ENCODE measurements at places on chromosomes 4 and X.

DNA sequence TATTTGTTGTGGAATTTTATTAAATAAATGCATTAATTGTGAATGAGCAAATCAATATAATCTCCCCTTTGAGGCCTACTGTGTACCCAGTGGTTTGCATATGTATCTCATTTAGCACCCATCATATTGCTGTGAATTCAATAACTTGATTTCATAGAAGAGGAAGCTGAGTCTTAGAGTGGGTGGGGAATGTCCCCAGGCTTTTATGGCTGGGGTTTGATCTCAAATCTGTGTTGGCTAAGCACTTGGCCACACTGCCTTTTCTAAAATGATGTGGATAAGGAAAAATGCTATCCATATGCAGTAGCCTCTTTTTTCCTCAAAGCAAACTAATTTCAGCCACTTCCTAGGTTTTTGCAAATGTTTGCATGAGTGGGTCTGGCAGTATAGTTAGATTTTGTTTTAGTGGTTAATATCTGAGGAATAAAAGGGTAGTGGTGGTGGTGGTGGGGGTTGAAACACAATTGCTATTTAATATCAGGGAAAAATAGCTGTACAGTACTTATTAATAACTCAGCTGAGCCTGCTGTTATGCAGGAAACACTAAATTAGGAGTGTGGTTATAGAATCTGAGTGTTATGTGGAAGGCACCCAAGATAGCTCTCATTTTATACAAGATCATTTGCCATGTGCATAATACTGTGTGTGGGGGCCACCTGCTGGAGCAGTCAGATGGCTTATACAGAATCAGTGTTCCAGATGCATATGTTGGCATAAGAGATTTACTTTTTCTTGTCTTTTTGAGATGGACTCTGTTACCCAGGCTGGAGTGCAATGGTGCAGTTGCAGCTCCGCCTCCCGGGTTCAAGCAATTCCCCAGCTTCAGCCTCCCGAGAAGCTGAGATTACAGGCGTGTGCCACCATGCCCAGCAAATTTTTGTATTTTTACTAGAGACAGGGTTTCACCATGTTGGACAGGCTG, 108.0 kb downstream of the TMEM131L start:
- peak; percentile 87 for DNase-seq

GRCh38 chr4:88143504-88143903, 14.9 kb downstream of the ABCG2 start:
- no peak for DNase-seq

GRCh38 chrX:118370921-118371624, 25.2 kb downstream of the WDR44 start:
- DNase-seq, result no peak

DNA sequence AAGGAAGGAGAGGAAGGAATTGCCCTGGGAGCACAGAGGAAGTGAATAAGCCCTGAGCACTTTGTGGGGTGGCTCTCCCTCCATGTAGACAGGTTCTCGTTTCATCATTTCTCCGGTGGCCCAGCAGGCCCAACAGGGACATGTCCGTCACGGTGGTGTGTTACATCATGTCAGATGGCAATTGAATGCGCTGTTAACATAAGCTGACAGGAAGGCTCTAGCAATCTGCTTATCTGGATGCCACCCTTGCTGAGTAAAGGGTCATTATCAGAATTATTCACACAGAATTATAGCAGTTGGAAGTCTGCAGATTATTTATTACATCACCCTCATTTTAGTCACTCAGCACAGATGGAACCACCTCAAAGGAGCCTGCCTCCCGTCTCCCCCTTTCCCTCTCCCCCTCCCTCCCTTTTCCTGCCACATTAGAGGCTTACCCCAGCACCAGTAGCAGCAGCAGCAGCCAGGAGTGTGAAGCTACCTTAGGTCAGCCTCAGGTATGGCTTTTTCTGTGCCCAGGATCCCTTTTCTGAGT, 124.3 kb upstream of the TRIM2 start:
- no peak for DNase-seq

GRCh38 chr4:167265231-167265630, 30.9 kb upstream of the SPOCK3 start:
- DNase-seq, result no peak

DNA sequence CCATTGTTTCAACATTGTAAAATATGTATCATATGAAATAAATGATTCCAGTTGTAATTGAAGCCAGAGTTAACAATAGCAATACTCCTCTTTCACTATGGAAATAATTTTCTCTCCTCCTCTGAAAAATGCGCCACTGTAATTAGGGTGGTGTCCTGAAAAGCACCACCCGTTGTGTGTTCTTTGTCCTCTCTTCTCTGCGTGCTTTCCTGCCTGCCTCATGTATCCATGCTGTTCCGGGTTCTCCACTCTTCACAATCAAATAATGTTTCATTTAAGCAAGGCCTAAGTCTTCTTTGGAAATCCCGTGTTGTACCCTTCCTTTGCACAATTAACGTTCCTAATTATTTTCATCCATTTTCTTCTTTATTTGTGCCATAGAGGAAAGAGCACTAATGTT, 293.3 kb downstream of the ADGRL3 start:
- no peak for DNase-seq

GRCh38 chr4:152564336-152564735, 28.4 kb upstream of the FBXW7 start:
- no peak for DNase-seq

GRCh38 chr4:151854731-151855130, 93.9 kb upstream of the GATB start:
- no peak for DNase-seq

DNA sequence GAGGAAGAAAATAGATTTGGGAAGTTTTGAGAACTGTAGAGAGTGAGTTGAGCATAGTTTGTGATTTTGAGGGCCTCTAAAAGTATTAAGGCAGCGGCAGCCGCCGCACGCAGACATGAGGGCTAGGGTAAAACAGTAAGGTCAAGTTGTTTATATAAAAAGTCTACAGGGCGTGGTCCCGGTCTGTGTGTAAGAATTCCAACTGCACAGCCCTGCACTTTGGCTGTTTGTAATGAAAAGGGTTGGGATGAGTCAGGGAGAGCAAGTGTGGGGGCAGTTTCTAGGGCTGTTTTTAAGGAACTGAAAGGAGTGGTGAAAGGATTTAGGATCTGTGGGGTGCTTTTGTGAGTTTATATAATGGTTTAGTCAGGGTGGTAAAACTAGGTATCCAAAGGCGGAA, 55.0 kb downstream of the BEX3 start:
- DNase-seq, result no peak

DNA sequence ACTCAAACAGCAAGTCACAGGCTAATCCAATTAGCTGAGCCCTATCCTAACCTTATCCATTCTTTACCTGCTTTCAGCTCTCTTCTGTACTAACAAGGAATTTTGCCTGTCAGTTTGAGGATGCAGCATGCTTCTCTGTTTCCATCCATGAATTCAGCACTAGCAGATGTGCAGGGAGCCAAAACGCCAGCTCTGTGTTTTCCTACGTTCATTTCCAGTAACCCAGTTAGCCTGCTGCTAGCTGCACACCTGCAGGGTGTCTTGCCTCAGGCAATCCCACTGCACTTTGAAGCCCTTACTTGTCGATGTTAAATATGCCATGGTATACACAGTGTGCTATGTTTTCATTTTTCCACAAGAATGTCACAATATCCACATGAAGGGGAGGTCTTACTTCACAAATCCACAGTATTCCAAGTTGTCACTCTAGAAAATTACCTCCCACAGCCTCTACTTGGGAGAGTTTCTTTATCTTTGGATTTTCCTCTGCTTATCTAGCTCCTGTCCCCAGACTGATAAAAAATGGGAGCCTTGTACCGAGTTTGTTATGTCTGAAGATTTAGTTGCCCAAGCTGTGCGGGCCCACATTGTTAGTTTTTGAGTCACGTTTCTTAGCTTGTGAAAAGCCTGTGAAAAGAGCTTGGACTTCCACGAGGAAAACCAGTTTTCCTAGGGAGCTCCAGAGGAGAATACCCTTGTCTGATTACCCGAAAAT, 127.6 kb upstream of the HHIP start:
- no peak for DNase-seq

GRCh38 chr4:152316969-152317368, 218.9 kb downstream of the FBXW7 start:
- DNase-seq, result no peak

DNA sequence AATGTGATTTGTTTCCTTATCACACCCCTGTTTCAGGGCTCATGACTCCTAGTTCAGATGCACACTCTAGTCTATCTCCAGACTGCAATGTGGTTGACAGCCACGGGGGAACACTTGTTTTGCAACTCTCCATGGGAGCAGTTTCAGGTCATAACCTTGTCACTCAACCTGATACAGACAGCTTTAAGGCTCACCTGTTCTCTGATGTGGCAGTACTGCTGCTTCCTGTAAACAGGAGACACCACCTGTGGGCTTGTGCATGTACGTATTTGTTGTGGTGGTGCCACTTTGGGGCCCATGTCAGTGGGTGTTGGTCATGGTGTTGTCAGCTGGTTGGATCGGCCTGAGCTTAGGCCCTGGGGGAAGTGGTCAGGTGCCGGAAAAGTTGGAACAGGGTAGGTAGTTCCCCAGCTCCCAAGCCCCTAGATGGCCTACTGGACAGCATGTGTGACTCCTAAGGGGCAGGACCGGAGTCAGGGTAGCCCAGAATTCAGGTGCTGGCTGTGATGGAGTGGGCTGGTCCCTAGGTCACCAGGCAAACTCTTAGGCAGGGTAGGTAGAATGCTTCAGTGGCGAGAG, 46.2 kb downstream of the FAM9B start:
- no peak for DNase-seq

DNA sequence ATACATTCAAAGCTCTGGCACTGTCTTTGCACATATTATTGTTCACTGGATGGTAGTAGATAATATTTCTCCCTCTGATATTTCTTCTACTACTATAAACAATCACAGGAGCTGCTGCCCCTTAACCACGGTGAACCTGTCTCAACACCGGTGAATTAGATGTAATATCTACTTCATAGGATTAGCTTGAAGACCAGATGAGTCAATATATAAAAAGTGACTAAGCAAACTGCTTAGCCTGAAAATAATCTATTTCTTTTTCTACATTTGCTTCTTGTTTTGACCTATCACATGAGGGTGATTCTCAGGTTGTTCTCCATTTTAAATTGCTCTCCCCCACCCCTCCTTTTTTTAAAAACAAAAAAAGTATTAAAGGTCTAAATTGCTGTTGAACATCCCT, 645.5 kb downstream of the ANKRD50 start:
- no peak for DNase-seq

- DNase-seq, result no peak
Observed at GRCh38 chr4:40842318-40842717, 92.6 kb downstream of the NSUN7 start.

DNA sequence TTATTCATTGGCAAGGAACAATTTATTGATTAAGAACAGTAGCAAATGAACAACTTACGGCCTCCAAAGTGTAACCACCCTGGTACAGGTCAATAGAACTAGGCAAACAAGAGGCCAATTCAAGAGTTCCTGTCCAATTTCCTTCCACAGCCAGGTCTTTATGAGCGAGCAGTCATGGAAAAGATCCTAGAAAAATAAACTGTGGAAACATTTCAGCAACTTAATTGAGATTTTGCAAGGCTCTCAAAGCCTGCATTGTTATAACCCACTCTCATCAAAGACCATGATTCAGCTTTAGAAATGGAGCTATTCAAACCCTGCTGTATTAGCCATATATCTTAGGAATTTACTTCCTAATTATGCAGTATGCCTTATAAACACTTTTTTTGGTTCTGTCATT, 43.6 kb downstream of the UNC5C start:
- no peak for DNase-seq

DNA sequence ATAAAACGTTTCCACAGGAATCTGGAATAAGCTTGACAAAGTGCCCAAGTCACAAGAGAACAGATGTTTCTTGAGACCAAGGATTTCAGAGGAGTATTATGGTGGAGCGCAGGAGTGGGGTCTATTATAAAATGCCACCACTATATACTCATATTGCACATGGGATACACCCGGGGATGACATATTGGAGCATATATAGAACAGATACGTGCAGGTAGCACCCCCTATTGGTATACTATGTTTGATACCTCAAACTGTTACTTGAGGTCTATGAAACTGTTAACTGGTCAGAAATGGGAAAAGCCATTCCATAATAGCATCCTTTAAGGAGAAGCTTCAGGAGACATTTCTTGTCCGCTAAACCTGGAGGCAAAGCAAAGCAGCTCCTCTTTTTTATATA, 86.0 kb downstream of the PCYT1B start:
- DNase-seq, result no peak

- DNase-seq, result no peak
Observed at GRCh38 chr4:183443655-183444213, 702 bp upstream of the CDKN2AIP start.

- no peak for DNase-seq
Observed at GRCh38 chr4:187141101-187141500, 417.4 kb upstream of the FAT1 start.

- DNase-seq, result no peak
Observed at GRCh38 chrX:16240231-16240905, 73.1 kb downstream of the MAGEB17 start.

DNA sequence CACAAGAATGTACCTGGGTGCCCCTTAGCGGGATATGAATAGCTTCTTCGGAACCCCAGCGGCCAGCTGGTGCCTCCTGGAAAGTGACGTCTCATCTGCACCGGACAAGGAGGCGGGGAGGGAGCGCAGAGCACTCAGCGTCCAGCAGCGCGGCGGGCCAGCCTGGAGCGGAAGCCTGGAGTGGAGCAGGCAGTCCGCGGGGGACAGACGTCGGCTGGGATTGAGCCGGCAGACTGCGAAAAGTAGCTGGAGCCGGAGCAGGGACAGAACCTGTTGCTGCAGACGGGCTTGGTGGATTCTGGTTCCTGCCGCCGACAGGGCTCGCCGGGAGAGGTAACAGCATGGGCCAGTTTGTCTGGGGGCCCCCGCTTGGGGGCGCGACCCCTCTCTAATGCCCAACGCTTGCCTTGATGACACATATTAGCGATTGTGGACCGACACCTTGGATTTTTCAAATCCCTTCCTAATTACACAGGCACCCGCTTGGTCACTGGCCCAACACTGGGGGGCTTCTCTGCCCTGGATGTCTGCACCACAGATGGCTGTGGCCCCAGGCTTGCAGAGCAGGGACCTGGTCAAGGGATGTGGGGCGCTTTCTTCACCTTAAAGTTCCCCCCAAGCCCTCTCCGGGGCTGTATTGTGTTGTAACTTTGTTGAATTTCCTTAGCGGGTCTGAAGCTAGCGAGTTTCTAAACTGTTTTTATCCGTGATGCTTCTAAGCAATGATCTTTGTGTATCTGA, at the start of gene NPFFR2:
Gene NPFFR2 (plus strand): TSS at position 133 of the 741 bp plus-strand sequence. CDS start 96,592 bp downstream, outside the sequence.
- peak; percentile 63 for DNase-seq

DNA sequence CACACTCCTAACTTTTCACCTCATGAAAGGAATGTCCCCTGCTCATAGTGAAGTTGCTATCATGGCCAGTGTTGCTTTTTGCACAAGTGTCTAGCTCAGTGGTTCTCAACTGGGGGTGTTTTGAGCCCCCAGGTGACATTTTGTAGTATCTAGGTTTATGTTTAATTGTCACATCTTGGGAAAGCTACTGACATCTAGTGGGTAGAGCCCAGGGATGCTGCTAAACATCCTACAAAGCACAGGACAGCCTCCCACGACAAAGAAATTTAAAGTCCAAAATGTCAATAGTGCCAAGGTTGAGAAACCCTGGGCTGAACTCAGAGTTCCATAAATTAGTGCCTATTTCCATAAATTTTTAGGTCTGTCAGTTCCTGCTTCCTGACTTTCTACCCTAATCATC, 70.7 kb upstream of the HCCS start:
- DNase-seq, result no peak
